ENCODE measurements at places on chromosomes 5 and 9. TPM values are rescaled to one million over a fixed set of nuclear protein-coding genes. Genes with fewer than 3 reads are reported as not detected.

DNA sequence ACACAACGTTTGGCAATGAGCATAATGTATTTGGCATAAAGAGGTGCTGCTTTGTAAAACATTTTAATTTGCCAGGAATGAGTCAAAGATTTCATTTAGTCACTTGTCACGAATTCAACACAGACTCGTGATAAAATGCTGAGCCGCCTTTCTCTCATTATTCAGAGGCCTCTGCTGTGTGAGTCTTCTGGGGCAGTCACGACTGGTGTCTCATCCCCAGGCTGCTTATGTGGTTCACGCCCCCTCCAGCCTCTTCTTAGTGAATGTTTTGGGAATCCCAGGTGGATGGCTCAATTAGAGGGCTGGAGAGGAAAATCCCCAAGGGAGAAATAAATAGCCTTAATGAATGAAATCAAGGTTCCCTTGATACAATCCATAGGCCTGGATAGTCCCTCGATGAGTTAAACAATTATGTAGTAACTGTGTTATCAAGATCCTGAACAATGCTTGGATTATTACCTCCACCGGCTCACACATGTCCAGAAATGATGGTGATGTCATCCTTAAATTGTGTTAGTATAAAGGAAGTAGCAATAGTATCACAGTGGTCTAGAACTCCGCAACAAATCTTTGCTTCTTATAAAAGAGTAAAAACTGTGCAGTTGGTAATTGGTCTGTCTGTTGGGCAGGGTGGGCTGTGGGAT is 192.1 kb upstream of the ADAMTS16 start:
- no peak for DNase-seq

DNA sequence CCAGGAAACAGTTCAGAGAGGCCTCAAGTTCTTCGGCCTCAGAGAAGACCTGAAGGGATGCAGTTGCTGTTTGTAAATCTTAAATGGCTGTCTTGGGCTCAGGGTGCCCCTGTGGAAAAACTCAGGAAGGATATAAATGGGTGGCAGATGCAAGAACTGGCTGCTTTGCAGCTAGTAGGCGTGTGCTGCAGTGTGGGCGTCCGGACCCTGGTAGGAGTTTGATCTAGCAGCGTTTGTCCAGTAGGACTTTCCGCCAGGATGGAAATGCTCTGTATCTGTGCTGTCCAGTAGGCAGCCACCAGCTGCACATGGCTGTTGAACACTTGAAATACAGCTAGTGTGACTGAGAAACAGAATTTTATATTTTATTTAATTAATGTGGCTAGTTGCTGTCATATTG is 7.7 kb downstream of the CDX1 start:
- DNase-seq: no peak

- no peak for DNase-seq
Measured at GRCh38 chr5:150399524-150400211, 13.0 kb downstream of the CD74 start.

- no peak for DNase-seq
Measured at GRCh38 chr5:91345461-91345860, 37.7 kb downstream of the ARRDC3 start.

Gene SLC4A9
- total RNA-seq: 0.19 TPM

DNA sequence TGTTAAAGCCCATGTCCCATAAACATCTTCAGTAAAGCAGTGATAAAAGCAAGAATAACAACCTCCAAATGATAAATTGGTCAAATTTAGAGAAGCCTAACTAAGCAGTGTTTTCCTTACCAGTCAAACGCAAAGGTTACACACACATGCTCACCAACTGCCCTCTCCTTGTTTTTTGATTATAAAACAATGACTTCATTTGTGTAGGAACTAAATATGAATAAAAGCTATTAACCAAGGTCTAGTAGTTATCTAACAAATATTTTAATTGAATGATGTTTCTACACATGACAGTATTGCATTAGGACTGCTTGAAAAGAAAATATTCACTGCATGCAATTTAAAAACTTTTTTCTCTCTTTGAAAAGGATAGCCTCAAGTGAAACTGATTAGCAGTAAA is 36.7 kb downstream of the PCA3 start:
- DNase-seq: no peak

GRCh38 chr9:126459126-126459525 is 132.5 kb downstream of the MVB12B start:
- no peak for DNase-seq

- no peak for DNase-seq
Measured at GRCh38 chr9:123583646-123584045, 227.6 kb downstream of the CRB2 start.

All from cardiac septum (tissue), 1 donor.